Fibroblast of the conjunctiva (primary cell): ENCODE measurements at places on chromosomes 6 and 20.

GRCh38 chr6:144660561-144661115 lies 375.5 kb downstream of the UTRN start:
- DNase-seq: no peak

DNA sequence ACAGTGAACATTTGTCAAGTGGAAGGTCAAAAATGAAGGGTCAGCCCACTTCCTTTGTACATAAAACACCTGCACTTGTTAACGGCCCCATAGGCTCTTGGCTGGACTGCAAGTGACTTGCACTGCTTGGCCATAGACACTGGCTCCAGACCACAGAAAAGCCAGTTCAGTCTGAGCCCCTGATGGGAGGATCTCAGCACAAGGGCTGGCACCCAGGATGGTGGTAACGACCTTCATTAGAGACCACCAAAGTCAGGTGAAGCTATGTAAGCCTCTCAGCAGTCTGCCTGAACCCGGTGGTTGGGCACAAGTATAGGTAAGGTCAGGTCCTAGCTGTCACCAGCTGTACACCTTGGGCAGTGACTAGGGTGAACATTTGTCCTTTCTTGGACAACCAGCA lies 16.1 kb downstream of the PLAGL2 start:
- DNase-seq: no peak

DNA sequence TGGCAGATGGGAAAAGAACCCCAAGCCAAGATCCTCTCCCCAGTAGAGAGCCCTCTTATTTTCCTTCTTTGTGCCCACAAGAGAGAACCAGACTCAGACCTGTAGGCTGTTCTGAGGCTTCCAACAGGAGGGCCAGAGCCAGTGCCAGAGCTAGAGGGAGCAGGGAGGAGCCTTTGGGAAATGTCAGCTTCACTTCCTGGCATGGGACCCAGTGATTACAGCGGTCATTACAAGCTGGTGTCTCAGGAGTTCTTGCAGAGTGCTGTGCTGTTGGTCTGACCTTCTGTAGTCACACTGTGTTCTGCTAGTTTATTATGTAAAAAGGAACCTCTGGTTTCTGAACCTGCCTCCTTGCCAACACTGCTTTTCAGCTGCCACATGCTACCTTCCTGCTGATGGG lies 38.9 kb downstream of the STK35 start:
- no peak for DNase-seq

DNA sequence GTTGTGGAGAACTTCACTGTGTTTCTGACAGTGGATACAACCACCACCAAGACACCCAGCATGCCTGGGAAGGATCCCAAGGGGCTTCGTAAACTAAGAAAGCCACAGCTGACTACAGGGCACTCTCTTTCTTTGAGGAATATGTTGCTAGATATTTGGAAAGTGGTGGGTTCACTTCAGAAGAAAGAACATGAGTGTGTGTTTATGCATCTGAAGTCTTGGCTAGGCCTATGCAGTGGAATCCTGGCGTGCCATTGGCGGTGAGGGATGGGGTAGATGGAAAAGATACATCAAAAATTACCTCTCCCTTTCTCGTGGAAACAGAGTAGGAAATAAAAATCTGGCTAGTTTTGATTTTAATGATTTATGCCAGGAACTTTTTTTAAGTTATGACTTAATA lies 187.7 kb downstream of the PDE7B start:
- DNase-seq: no peak

DNA sequence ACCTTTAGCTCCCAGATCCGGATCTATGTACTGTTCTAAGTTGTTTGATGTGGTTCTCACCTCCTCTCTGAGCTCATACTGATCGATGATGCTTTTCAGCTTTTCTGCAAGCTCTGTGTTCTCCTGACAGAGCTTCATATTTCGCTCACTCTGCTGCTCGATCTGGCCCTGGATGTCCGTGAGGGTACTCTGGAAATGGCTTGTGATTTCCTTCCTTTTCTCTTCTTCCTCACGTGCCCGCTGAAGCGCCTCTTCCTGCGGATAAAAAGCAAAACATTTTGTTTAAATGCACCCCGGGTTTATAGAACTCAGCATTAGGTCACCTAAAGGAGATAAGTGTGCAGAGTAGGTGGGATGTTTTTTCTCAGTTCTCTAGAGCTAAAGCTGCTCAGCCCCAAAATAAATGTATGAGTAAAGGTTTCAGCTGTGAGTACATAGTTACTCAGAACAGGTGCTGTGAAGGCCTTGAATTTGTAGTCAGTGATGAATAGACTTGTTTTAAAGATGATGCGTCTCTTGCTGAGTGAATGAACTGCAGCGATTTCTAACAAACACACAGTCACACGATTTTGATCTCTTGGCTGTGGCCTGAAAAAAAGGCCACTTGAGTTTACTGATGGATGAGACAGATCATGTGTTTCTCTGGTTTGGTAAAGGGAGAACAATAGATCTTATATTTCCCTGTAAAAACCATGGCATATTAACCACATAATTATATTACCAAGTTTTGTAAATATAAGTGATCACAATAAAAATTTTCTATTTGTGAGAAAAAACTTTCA lies 29.1 kb downstream of the TXLNB start:
- DNase-seq: no peak

DNA sequence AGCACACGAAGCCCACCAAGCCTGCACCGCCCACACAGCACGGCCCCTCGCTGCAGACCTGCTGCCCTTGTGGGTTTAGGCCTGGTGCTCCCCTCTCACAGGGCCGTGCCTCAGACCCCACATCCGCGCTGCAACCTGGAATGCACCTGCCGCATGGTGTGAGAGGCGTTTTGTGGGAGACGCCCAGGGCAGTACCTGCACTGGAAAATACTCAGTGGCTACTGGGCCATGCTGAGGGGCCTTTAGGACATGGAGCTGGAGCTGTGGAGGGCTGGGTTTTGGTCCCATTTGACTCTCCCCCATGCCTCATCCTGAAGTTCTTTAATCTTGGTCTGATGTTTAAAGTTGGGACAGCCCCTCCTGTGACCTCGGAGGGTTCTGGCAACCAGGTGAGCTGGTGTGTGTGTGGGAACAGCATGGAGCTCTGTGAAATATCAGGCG lies 116.3 kb downstream of the ERMARD start:
- no peak for DNase-seq

GRCh38 chr6:22613695-22614094 lies 44.3 kb downstream of the HDGFL1 start:
- DNase-seq: peak; percentile 62

GRCh38 chr20:51788822-51789221 lies 13.5 kb downstream of the SALL4 start:
- DNase-seq: no peak

DNA sequence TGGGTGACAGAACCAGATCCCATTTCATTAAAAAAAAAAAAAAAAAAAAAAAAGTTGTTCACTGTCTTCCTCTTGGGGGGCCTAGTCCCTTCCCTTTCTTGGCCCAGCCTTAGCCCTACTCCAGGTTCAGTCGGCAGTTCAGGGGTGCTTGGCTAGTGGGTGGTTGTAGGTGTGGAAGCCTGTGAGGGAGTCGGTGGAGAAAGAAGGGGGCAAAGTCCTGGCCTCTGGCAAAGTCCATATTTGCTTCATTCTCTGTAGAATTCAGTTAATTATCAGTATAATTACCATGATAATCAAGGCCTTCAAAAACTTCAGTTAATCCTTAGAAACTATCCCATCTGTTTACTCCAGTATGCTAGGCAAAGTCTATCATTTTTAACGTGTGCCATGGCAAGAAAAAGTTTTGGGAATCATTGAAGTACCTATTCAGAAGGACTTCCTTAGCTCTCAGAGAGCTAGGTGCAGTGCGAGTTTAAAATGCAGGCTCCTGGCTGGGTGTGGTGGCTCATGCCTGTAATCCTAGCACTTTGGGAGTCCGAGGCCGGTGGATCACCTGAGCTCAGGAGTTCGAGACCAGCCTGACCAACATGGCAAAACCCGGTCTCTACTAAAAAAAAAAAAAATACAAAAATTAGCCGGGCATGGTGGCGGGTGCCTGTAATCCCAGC lies 205.7 kb upstream of the ARG1 start:
- no peak for DNase-seq

DNA sequence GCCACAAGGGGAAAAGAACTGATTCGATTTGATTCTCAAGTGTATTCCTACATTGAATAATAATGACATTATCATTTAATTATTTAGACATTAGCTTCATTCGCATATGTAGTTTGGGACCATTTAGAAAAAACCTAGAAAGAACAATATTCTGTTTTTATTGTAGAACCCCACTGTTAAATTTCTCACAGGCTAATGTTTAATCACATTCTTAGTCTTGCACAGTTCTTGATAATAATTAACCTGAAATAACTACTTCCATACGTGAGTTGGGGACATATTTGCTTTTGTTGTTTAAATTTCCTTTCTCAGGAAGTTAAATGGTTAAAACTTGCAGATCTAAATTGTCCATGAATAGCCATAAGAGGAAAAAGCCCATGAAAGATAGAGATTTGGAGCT lies 275.2 kb downstream of the TFAP2B start:
- no peak for DNase-seq

DNA sequence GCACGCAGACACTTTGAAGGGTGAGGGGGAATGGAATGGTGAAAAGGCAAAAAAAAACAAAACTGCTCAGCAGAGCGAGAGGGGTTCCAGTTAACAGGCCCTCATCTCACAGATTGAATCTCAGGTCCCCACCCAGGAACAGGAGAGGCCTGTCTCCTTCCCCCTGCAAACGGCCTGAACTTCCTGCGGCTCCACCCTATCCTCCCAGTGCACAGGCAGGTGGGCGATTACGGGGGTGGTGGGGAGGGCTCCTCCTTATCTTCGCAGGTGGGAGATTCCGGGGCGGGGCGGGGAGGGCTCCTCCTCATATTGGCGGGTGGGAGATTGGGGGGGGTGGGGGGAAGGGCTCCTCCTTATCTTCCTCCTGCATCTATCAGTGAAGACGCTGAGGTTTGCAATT lies 129.0 kb downstream of the SOX4 start:
- no peak for DNase-seq

DNA sequence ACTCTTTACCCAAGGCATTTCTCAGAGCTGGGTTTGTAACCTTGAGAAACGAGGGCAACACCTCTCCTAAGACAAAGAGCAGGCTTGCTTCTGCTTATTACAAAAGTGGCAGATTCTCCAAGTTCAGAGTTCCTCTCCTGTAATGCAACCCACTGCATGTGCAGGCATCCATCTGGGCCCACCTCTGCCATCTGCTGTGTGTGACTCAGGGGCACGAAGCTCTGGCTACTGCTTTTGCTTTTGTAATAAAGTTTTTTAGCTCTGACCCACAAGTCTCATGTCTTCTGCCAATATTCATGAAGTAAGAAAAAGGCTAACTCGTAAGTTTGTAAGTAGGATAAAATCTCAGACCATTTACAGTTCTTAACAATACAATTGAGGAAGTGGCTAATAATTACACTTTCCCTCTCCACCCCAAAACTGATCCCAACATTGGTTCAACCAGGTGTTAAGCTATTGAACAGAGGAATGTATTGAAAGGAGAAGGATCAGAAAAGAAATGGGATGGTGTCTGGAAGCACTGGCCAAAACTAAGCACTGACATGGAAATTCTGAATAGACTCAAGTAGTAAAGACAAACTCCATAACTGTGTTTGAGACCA lies 51.7 kb upstream of the SMLR1 start:
- DNase-seq: no peak

DNA sequence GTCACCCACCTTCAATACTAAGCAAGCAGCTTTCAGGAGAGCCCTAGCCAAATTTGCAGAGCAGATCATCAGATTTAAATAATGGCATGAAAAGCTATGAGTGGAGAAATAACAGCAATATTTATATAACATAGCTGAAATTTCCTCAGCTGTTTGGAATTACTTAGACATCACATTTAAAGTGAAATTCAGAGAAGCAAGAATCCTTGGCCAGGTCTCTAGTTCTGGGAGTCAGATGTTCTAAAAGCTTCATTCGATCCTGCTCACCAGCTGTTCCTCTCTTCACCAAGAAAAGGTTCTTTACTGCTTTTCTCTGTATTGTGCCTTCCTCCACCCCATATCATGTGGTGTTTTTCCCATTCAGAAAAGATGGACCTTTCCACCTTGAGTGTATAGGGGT lies 152.3 kb upstream of the JAG1 start:
- no peak for DNase-seq

DNA sequence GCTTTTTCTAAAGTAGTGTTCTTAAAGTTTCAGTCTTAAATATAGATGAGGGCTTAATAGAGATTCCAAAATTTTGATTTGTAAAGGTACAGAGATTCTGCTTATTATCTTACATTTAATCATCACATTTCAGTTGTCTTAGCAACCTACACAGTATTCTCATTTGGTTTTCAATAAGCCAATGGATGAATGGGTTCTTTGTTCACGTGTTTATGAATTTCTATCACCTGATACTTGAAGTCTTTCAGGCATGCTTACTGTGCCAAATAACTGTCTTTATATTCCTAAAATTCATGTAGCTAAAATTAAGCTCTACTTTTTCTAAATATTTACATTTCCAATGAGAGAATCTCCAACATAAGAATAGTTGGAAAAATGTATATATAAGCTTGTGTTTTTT lies 152.7 kb downstream of the EYA4 start:
- DNase-seq: no peak

DNA sequence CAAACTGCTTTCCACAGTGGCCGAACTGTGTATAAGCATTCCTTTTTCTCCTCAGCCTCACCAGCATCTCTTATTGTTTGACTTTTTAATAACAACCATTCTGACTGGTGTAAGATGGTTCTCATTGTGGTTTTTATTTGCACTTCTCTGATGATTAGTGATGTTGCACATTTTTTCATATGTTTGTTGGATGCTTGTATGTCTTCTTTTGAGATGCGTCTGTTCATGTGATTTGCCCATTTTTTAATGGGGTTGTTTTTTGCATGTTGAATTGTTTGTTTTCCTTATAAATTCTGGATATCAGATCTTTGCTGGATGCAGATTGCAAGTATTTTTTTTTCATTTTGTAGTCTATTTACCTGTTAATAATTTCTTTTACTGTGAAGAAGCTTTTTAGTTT lies 11.2 kb upstream of the ZSCAN12 start:
- DNase-seq: no peak

- peak; percentile 13 for DNase-seq
Observed at GRCh38 chr6:83270971-83271719, 78.0 kb downstream of the RWDD2A start.

- no peak for DNase-seq
Observed at GRCh38 chr20:17171746-17172280, 55.0 kb upstream of the PCSK2 start.

- DNase-seq: no peak
Observed at GRCh38 chr20:44723391-44723790, 8.2 kb downstream of the CCN5 start.
